Activated naive CD4-positive, alpha-beta T cell treated with anti-CD3 and anti-CD28 coated beads, Interleukin-2, amount 50 U/mL, for 16 hours (primary cell): ENCODE measurements at places on chromosomes 6 and 20.

- DNase-seq, result no peak
These were observed 43.7 kb upstream of the DACT2 start for GRCh38 chr6:168363302-168363701.

GRCh38 chr6:29617782-29618554, 15.0 kb downstream of the GABBR1 start:
- DNase-seq, result no peak

GRCh38 chr6:142482974-142483373, 181.2 kb downstream of the ADGRG6 start:
- DNase-seq, result no peak

DNA sequence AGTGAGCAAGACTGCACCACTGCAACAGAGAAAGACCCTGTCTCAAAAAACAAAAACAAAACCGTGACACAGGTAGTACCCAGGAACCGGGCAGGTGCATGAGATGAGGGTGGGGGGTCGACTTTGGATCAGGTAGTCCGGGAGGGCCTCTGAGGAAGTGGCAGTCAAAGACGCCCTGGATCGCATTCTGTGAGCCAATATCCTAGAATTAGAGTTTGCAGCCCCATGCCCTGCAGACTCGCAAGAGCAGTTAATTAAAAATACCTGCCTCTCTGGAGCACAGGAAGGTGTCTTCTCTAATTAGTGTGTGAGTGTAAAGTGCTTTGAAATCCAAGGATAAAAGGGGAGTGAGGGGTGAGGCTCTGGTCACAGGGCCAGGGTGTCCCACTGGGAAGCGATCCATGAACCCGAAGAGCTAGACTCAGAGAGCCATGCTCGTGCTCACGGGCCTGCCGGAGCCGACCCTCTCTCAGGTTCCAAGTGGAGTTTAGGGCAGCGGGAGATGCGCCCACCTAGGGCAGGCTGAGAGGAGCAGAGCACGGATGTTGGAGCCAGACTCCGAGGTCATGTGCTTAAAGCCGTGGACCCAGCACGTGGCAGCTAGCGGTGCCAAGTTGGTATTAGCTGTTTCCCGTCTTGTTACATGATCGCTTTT, 74.7 kb upstream of the PTPN1 start:
- DNase-seq, result no peak

- peak; percentile 36 for DNase-seq
These were observed 39.2 kb upstream of the RNF8 start for GRCh38 chr6:37314487-37315156.

DNA sequence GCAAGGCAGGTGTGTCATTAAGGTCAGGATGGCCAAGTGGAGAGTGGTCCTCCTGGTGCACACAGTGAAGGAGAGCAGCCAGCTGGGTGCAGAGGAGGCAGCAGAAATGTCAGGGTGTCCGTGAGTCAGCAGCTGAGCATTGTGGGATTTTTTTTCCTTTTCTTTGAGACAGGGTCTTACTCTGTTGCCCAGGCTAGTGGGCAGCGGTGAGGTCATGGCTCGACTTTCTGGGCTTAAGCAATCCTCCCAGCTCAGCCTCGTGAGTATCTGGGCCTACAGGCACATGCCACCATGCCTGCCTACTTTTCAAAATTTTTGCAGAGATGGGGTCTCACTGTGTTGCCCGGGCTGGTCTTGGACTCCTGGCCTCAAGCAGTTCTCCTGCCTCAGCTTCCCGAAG, 16.0 kb downstream of the ARID1B start:
- DNase-seq, result no peak

DNA sequence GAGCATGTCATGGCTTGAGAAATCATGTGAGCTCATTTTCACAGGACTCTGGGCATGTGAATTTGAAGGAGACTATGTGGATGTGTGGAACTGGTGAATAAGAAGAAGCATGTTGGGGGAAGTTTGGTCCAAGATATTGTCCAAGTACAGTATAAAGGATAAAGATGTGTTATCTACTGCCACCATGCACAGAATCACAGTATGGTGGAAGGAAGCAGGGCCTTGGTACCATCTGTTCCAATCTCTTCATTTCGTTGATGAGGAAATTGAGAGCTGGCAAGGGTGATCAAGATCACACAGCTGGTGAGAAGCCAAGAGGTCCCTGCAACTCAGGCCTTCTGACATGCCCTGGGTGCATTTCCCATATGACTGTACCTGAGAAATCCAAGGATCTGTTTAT, 31.5 kb upstream of the RIPOR2 start:
- DNase-seq, result no peak

GRCh38 chr6:31009731-31010130, 543 bp upstream of the MUC22 start:
- DNase-seq, result no peak

DNA sequence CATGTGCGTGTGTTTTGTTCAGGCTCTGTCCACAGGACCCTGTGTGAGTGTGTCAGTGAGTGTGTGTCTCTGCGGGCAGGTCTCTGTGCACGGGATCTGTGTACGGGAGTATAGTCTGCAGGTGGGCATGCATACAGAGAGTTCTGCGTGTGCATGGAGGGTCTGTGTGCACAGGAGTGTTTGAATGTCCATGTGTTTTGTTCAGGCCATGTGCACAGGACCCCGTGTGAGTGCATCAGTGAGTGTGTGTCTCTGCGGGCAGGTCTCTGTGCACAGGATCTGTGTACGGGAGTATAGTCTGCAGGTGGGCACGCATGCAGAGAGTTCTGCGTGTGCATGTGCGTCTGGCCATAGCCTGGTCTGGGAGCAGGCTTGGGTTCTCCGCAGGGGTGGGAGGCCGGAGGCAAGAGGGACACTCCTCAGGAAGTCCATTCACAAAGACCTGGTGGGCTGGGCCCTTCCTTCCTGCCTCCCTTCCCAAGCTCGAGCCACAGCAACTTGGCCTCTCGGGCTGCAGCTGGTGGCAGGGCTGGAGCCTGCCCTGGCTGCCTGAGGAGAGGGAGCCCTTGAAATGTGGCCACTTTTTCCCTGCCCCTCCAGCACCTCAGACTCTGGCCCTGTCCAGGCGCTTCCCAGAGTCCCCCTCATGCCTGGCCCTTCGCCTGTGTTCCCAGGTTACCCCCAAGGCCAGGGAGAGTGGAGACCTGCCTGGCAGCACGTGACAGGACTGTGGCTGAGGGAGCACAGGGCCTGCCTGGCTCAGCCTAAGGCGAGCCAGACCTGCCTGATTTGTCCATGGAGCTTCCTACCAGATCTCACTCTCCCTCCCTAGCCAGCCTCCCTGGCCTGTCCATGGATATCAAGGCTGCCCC, 6.8 kb downstream of the HSPA12B start:
- no peak for DNase-seq

DNA sequence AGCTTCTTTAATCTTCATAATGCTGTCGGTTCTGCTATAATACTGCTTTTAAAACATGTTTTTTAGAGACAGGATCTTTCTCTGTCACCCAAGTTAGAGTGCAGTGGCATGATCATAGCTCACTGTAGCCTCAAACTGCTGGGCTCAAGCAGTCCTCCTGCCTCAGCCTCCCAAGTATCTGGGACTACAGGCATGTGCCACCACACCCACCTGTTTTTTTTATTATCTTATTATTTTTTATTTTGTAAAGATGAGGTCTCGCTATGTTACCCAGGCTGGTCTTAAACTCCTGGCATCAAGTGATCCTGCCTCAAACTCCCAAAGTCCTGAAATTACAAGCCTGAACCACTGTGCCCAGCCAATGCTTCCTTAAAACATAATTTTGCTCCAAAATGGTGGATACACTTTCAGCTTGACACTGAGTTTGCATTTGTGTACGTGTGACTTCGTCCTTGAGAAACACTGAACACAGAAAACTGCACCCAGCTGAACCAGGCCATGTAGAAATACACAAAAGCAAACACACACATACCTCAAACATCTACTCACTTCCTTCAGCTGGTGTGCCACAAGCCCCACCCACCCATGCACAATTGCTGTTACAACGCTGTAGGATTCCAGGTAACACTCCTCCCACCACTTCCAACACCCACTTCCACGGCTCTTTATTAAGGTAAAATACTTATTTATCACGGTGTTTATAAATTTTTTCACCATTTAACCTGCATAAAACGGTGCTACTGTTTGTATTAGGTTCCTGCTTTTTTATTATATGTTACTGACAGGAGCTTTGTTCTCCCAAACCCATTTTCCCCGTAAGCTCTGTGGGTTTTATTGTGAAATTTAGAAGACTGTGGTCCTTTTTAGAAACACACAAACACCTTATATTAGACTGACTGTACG, 109.1 kb downstream of the TSHZ2 start:
- DNase-seq, result peak; percentile 46

GRCh38 chr6:138956244-138956924, 31.7 kb downstream of the REPS1 start:
- DNase-seq, result no peak

- no peak for DNase-seq
These were observed 32.5 kb upstream of the TMEM244 start for GRCh38 chr6:129893640-129894039.

- DNase-seq, result no peak
These were observed 27.4 kb downstream of the FERMT1 start for GRCh38 chr20:6095409-6095808.

DNA sequence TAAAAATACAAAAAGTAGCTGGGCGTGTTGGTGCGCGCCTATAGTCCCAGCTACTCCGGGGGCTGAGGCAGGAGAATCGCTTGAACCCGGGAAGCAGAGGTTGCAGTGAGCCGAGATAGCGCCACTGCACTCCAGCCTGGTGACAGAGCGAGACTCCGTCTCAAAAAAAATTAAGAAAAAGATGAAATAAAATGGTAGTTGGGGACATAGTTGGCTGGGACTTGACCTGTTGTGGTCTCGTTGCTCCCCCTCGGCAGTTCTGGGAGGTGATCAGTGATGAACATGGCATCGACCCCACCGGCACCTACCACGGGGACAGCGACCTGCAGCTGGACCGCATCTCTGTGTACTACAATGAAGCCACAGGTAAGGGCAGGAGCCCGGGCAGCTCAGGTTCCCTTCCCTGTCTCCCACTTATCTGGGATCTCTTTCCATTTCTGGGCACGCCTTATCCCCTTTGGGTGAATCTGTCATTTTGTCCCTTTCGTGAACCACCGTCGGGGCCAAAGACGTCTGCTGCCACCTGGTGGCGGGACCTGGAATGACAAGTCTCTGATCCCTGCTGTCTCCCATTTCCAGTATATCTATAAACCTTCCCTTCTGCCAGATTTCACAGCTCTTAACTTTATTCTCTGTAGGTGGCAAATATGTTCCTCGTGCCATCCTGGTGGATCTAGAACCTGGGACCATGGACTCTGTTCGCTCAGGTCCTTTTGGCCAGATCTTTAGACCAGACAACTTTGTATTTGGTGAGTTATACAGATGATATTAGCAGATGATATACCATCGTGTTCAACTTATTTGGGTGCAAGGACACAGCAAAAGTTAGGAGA, 2.3 kb downstream of the TUBB start:
- peak; percentile 80 for DNase-seq

GRCh38 chr6:28583463-28583862, 57.8 kb downstream of the GPX5 start:
- no peak for DNase-seq

GRCh38 chr20:40849456-40849855, 160.4 kb upstream of the MAFB start:
- DNase-seq, result no peak

DNA sequence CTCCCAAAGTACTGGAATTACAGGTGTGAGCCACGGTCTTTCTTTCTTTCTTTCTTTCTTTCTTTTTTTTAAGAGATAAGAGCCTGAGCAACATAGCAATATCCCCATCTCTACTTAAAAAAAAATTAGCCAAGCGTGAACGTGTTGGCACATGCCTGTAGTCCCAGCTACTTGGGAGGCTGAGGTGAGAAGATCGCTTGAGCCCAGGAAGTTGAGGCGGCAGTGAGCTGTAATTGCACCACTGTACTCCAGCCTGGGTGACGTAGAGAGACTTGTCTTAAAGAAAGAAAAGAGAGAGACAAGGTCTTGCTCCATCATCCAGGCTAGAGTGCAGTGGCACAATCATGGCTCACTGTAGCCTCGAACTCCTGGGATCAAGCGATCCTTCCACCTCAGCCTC, 162.0 kb upstream of the MLN start:
- DNase-seq, result no peak

DNA sequence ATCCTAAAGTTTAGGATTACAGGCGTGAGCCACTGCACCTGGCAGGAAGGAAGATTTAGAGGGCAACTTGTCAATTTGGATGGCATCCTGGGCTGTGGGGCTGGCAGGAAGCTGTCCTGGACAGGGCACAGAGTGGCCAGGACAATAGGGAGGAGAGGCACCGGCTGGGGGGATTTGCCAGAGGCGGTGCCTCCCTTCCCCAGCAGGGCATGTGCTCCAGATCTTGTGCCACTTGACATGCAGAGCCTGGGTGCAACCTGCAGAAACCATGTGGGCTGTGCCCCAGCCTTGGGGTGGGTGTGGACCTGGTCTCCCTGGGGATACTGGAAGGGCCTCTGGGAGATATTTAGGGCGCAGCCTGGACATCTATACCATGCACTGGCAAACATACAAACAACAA, 58.6 kb upstream of the EEF1A1 start:
- DNase-seq, result no peak

GRCh38 chr6:33904050-33904746, 100.4 kb upstream of the MLN start:
- peak; percentile 28 for DNase-seq

- DNase-seq, result no peak
These were observed 237.1 kb upstream of the CITED2 start for GRCh38 chr6:139611327-139612134.

- DNase-seq, result no peak
These were observed 225.1 kb upstream of the MANEA start for GRCh38 chr6:95352064-95352795.

DNA sequence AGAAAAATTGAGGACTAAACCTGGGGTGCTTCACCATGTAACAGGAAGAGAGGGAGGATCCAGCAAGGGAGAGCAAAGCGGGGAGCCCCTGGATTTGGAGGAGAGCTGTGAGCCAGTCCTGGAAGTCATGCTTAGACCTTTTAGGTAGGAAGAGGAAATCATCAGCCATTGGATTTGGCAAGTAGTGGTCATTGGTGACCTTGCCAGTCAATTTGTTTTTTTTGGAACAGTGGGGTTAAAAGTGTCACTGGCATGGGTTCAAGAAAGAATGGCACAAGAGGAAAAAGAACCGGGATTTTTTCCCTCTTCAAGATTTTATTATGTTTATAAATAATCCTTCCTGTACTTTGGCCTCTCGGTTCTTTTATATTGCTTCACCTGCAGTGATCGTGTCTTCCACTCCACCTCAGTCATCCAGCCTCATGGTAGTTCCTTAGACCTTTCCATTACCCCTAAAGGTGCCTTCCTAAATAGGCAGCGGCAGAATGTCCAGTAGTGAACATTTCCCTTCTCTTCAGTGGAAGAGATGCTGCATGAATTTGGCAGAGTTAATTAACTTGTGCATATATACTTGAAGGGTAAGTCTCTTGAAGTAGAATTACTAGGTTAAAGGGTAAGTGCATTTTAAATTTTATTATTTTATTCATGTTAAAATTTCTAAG, 124.7 kb downstream of the QKI start:
- DNase-seq, result no peak

GRCh38 chr6:14440940-14441781, 323.6 kb downstream of the CD83 start:
- DNase-seq, result no peak

GRCh38 chr6:112640891-112641290, 293.8 kb downstream of the RFPL4B start:
- DNase-seq, result no peak
